Common myeloid progenitor, CD34-positive (primary cell): ENCODE measurements at places on chromosomes 7 and 10.
A peak's percentile ranks its signal among the peaks of the same experiment; 100 is the strongest.

- no peak for DNase-seq
Observed at GRCh38 chr7:80724249-80724871, 85.9 kb downstream of the CD36 start.

- DNase-seq = no peak
Observed at GRCh38 chr7:39633563-39634477, 10.4 kb downstream of the RALA start.

- DNase-seq = no peak
Observed at GRCh38 chr10:3777981-3778691, 6.9 kb downstream of the KLF6 start.

GRCh38 chr10:14879928-14880193 lies 1.2 kb downstream of the SUV39H2 start:
- peak; percentile 41 for DNase-seq

DNA sequence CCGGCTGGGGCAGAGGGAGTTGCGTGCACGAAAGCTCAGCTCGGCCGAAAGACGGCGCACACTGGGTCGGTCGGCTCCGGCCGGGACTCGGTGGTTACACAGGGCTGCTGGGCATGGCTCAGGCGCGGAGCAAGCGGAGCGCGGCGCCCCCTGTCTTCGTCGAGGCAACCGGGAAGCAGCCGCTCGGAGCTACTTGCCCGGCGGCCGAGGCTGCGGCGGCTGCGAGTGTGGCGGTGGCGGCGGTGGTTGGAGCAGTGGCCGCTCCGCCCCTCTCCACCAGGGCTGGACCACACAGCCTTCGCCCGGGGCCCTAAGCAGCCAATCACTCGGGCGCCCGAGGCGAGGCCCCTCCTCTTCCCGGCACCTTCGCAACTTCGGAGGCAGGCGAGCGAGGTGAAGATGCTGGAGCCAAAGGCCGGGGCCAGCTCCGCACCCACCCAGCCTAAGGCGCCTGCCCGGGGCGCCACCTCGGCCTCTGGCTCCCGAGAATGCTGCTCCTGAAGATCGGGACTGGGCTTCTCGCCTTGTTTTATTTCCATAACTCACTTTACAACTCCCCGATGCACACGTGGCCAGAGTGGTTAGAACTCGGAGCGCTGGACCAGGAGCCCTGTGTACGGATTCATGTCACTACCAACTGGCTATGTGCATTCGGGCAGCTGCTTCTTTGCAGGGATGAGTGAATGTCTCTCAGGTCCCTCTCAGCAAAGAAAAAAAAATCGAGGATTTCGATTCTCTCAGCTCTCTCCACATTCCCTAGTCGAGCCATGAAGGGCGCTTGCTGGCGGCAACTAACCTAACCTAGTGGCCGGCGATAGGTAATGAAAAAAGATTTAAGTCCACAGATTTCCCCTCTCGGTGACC lies at the start of gene TLL2:
Gene TLL2 (minus strand): TSS at position 229 of the 864 bp plus-strand sequence. CDS start 241 bp downstream, outside the sequence.
- DNase-seq = peak; percentile 72
